ENCODE measurements at places on chromosomes 16 and 17.

DNA sequence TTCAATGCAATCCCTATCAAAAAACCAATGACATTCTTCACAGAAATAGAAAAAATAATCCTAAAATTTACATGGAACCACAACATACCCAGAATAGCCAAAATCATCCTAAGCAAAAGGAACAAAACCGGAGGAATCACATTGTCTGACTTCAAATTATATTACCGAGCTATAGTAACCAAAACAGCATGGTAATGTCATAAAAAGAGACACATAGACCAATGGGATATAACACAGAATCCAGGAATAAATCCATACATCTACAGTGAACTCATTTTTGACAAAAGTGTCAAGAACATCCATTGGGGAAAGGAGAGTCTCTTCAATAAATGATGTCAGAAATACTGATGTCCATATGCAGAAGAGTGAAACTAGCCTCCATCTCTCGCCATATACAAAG lies 105.8 kb upstream of the CORO6 start:
- no peak for DNase-seq

DNA sequence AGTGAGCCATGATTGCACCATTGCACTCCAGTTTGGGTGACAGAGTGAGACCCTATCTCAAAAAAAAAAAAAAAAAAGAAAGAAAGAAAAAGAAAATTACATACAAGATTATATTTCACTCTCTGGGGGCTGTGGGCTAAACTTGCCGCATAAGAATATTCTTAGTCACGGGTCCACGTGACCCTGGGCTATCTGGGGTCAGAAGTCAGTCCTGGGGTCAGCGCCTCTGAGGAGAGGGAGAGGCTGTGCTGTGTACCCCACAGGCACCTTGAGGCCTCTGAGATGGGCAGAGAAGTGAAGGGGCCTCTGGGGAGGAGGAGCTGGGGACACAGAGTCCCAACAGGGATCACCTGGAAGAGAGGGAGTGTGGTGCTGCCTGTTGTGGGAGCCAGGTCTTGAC lies 5.8 kb upstream of the CD79B start:
- no peak for DNase-seq

GRCh38 chr17:67503184-67503583 lies 126.1 kb downstream of the PITPNC1 start:
- DNase-seq, result no peak

DNA sequence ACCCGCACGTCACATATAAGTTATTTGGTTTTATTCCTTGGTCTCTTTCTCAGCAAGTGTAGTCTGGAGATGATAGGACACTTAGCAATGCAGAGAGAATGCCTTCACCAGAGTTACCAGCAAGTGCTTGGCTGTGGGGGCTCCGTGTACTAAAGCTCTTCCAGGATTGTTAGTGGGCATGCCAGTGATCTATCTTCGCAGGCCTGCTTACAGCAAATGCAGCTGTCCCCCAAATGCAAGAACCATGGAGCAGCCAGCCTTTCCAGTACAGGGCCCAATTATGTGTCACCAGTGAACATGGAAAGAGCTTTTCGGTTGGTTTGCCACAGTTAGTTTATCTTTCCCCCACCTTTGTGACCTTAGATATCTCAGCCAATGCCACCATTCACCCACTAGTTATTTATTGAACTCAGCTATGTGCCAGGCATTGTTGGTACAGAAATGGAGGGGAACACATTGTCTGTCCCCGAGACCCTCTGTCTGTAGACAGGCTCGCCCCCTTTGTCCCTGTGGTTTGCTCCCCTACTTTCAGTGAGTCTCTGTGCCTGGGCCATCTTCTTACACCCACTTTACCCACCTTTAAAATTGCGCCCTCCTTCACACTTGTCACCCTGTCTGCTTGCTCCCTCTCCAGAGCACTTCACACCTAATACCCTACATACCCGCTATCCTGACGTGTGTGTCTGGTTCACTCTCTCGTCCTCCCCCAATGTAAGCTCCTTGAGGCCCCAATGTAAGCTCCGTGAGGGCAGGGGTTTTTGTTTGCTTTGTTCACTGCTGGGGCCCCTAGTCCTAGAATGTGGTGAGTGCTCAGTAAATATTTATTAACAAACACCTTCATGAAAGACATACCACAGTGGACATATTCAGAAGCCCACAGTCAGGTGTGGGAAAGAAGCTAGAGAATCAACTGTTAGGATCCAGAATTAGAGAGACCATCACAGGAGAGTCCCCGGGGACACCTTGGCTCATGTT lies 13.3 kb downstream of the USP10 start:
- no peak for DNase-seq

DNA sequence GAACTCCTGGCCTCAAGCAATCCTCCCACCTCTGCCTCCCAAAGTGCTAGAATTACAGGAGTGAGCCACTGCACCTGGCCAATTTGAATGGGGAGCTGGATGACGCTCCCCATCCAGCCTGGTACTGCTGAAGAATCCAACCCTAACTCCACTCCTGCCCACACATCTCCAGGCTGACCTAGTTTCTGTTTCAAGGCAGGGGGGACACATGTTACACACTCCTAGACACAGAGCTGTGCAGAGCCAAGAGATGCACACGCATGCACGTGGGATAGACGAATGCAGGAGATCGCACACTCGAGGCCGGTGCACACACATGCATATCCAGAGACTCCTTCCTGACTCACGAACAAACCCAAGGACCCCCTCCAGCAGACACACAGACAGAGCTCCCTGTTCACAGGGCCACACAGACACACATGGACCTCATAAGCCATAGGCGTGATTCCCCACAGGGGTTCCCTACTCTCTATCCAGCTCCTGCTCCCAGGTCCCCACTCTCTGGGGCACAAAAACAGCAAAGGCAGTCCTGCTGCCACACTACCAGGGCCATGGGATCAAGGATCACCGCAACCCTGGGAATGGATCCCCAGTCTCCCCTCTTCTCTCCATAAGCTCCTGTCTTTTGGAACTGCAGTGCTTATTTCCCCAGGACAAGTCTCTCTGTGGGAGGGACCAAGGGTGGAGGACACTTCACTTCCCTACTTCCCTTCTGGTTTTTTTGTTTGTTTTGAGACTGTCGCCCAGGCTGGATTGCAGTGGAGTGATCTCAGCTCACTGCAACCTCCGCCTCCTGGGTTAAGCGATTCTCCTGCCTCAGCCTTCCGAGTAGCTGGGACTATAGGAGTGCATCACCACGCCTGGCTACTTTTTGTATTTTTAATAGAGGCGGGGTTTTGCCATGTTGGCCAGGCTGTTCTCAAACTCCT lies 14.4 kb downstream of the EPOP start:
- DNase-seq, result no peak

GRCh38 chr17:8277317-8277716 lies 11.2 kb upstream of the RANGRF start:
- DNase-seq, result no peak

GRCh38 chr16:12613131-12613991 lies 190.3 kb downstream of the CPPED1 start:
- DNase-seq, result peak; percentile 0

- no peak for DNase-seq
These were observed 10.8 kb downstream of the CASKIN2 start for GRCh38 chr17:75504347-75505151.

DNA sequence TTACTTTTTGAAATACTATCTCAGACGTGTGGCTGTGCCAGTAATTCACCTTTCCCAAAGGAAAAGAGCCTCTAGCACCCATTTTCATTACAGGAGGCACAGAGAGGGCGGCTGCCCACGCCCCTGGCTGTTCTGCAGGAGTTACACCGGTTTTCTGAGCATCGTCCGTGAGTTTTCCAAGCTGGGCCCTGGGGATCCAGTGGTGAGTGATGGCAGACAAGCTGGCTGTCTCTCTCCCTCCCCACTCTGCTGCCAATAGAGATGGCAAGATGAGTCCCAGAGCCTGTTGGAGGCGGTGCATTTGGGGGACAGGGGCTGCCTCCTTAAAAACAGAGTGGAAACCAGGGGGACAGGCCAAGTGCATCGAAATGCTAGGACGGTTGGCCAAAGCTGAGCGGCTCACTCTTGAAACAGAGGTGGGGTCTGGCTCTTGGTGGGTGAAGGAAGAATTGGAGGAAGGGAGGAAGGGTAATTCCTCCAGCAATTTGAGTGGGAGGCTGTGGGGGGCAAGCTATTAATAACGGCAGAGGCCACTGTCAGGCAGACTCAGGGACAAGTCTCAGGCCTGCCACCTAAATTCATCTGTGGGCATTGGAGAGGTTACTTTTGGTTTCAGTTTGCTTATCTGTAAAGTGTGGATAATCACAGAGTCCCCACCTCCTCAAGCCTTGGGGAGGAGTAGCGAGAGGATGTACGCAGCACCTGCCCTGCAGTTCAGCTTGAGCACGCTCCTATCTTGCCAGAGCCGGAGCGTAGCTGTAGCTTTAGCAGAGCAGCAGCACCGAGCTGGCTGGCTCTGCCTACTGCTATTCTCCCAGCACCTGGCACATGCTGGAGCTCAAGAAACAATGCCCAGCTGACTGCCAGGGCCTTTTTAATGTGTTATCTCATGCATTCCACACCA lies 7.5 kb upstream of the NOS2 start:
- no peak for DNase-seq

GRCh38 chr17:34146440-34147043 lies 108.5 kb upstream of the CCL2 start:
- DNase-seq, result no peak

- DNase-seq, result peak; percentile 29
These were observed 304.4 kb downstream of the FOXL1 start for GRCh38 chr16:86882586-86883280.

DNA sequence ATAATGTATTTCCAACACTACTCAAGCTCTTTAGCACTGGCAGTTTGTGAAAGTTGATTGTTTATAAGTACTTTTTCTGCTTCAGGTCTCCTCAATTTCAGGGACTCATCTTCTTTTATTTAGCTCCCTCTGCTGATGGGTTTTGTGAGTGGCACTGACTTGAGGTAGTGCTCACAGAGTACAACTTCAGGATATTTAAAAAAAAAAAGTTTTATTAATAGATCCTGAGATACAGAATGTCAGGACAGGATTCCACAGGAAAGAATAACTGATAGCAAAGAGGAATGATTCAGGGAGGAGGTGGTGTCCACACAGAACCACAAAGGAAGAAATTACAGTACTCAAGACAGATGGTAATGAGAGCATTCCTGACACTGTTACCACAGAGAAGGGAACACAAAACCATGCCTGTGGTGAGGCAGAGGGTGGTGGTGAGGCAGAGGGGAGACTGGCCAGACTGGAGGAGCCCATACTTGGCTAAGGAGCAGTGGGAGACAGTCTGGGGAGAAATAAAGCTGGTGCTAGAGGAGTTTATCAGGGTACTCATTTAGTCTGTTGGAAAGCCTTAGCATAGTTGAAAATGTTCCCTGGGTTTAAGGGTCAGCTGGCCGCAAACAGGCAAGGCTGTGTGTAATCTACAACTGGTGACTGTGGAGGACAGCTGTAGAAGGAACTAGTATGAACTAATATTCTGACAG lies 63.7 kb downstream of the SPAG9 start:
- peak; percentile 69 for DNase-seq

DNA sequence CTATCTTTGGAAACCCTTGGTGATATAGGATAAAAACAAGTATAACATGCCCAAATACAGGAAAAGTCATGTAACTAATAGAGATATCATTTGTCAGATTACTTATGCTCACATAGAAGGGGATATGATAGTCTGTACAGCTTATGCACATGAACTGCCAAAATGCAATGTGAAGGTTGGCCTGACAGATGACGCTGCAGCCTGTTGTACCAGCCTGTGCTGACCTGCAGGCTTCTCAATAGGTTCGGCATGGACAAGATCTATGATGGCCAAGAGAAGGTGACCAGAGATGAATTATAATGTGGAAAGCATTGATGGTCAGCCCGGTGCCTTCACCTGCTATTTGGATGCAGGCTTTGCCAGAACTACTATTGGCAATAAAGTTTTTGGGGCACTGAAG lies 12.7 kb downstream of the WFIKKN2 start:
- DNase-seq, result no peak

- DNase-seq, result no peak
These were observed 9.8 kb upstream of the MYH3 start for GRCh38 chr17:10666906-10667305.

DNA sequence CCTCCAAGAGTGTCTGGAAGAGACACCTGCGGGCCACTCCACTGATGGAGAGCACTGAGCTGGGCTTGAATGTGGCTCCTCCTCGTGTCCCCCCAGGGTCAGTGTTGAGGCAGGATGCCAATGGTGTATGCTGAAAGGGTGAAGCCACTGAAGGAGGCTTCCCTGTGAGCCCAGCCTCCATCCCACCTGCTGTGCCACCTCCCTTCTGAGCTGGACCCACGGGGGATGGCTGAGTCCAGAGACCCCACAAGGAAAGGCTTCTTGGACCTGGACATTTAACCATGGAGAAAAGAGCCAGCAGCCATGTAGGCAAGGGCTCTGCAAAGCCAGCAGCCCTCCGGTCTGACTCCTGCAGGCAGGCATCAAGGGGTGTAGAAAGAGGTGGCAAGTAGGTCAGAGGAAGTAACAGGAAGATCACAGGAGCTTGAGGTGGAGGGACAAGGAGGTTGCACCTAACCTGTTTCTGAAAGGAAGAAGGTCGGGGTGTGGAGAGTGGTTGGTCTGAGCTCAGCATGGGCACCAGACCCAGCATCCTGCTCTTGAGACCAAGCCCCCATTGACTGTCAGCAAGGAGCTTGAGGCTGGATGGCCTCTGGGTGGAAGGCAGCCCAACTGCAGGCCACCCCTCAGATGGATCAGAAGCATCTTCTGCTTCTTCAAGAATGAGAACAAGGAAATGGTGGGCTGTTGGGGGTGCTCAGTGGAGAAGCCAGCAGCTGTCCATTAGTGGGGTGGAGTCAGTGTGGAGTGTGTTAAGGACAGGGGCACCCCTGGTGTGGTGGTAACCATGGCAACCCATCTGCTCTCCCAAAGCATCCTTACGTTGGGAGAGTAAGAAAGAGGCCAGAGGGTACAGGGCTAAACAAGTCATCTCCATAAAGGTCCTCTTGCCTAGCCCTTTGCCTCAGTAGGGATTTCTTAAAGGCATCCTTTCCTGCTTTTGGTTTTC lies 80.7 kb downstream of the PLD6 start:
- DNase-seq, result no peak

DNA sequence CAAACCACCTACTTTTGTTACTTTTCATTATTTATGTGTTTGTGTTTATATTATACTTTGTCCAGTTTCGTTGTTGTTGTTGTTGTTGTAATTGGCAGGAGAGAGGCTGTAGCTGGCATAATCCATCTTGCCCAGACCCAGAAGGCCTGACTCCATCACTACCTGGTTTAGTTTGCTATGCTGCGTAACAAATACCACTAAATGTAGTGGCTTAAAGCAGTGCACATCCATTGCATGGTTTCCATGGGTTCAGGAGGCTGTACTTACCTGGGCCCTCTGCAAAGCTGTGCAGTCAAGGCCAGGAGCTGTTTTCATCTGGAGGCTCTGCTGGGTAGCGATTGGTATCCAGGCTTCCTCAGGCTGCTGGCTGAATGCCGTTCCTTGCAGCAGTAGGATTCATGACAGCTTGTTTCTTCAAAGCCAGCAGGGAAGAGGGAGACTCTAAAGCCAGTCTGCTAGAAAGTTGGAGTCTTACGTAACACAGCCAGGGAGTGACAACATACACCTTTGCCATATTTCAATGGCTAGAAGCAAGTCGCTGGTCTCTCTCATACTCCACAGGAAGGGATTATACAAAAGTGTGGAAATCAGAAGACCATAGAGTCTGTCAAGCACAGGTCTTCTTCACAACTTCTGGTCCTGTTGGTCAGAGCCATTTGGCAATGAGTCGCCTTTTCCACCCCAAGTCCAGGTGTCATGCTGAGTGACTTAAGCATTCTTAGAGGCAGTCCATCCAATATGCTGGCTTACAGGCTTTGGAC lies 41.1 kb downstream of the TNRC6C start:
- DNase-seq, result no peak

- DNase-seq, result no peak
These were observed 23.1 kb upstream of the MMD start for GRCh38 chr17:55444471-55445441.

All from GM04504 (cell line).